ENCODE measurements at places on chromosomes 5 and 9.

DNA sequence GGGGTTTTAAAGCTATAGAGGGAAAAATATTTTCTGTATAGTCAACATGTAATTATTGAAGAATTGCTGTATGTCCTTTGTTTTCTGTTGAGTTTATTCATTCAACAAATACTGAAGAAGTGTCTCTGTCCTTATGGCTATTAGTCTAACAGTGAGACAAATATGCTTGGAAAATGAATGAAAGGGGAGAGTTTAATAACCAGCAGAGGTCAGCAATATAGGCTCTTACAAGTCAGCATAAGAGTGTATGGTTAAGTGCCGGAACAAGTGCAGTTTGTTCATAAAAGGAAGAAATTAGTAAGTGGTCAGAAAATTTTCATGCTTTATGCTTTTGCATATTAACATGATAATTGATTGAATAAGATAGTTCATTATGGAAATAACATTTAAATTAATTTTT lies 3.6 kb downstream of the SCAMP1 start:
- peak; percentile 3 for DNase-seq

GRCh38 chr5:135010502-135011354 lies 23.3 kb downstream of the PITX1 start:
- DNase-seq, result no peak

- DNase-seq, result no peak
These were observed 100.3 kb upstream of the APC start for GRCh38 chr5:112637343-112637742.

DNA sequence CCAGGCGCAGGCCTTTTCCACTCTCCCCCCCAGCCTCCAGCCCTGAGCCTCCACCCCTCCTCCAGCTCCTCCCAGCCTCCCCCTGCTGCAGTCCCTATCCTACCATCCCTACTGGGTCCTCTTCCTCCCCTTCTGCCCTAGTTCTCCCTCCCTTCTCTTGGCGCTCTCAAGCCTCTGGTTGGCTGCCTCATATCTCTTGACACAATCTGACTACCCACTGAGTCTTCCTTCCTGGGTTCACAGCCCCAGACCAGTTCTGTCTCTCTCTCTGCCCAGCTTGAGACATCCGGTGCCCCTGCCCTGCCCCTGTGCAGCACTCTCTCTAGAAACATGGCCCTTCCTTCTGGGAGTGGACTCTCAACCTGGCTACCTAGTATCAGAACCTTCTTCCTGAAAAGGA lies 76.2 kb downstream of the TSPAN17 start:
- no peak for DNase-seq

DNA sequence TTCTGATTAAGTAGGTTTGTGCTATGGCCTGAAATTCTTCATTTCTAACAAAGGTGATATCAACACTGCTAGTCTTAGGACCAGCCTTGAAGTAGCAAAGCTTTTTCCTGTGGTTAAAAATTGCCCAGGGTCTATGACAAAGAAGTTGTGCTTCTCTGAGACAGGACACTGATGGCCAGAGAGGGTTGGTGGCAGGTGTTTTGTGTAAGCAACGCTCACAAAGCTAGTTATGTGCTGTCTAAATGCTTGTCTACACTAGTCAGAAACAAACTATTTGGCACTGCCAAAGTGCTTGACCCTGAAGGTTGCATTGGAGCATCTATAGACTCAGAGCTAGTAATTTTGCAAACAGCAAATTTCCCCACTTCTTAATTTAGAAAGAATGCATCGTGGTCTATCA lies 44.1 kb upstream of the SELENOP start:
- DNase-seq, result no peak

DNA sequence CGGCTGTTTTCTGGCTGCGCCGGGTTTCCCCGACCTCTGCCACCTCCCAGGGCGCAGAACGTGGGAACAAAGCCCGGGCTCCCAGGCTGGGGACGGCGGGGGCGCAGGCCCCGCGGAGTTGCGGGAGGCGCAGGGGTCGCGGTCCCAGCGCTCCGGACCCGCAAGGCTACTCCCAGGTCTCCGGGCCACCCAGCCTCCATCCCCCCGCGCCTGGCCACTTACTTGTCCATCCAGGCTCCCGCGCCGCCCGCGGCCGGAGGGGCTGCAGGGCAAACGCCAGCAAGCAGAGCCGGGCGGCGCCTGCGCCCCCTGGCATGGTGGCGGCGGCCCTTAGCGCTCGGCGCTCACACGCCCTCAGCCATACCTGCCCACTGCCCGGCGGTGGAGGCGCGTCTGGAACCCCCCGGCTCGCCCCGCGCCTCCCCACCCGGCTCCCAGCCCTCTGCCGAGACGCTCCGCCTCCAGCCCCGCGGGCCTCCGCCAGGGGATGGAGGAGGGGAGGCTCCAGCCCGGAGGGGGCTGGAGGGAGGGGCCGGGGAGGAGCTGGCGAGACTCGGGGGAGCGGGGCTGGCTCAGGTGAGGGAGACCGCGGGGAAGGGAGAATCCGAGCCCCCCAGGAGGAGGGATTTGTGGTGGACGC lies at the start of gene ADAM19:
TSS of gene ADAM19 (minus strand) at position 395 of the 640 bp plus-strand sequence. CDS start at position 316, 79 bp downstream.
- DNase-seq, result no peak

GRCh38 chr9:4116723-4117460 lies 183.0 kb downstream of the GLIS3 start:
- no peak for DNase-seq

- no peak for DNase-seq
These were observed 4.8 kb downstream of the IL9 start for GRCh38 chr5:135890867-135891266.

DNA sequence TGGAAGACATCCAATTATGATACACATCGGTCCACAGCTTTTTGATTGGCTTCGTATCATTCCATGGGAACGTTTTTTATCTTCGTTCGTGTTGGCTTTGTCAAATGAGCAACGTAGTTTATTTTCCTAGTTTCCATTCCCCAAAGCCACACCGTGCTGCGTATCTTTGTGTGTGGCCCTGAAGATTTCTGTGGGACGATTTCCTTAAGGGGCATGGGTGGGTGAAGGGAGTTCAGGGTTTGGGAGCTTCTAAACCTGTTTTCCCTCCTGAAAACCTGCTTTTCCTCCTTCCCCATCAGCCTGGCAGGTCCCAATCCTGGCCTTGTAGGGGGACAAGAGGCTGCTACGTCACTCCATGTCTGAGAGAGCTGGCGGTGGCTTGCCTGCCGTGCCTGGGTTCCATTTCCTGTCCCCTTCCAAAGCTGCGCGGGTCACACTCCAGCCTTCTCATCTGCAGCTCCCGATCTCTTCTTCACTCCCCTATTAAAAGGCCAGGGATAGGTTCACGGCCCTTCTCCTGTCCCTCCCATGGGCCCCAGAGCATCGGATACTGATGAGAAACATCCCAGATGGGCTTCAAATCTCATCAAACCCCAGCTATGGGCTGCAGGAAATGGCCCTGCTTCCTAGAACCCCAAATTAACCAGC lies 23.5 kb upstream of the ASS1 start:
- no peak for DNase-seq

DNA sequence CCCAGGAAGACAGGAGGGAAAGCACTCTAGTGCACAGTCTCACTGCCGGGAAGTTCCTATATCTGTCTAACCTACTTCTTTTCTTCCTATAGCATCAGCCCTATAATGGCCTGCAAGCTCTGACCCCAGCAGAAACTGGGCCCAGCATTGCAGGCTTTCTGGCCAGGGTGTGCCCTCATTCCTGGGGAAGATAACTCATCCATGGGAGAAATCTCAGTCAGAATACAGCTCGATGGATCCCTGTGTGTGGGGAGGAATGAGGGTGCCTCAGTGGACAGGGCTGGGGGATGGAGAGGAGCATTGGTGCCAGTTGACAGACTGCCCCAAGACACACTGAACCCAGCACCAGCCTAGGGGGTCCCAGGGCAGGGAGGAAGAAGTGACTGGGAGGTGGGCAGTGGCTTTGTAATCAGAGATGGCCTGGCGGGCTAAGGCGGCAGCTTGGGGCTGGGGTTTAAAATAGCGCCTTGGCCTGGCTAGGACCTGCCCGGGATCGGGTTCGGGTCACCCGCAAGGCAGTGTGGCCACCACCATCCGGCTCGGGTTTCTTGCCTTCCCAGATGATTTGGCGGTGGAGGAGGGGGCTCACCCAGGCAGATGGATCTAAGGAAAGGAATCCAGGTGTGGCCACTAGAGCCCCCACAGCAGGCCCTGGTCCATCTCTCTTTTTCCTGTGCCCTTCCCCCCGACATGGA lies 7.6 kb upstream of the CXXC5 start:
- no peak for DNase-seq

DNA sequence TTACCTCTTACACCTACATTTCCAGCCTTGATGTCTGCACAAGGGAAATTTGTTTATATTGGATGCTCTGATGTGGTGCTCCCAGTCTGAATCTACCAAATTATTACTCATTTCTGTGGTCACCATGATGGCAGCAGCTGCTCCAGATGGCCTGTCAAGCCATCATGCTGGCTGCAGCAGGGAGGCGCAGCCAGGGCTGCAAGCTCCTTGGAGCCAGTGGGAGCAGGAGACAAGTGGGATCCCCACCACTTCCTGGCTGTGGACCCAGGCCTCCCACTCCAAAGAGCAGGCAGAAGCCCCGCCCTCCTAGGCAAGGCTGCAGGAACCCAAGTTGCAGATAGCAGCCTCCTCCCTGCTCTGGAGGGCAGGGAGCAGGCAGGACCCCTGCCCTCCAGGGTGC lies 241.1 kb upstream of the ATP10B start:
- no peak for DNase-seq

- DNase-seq, result no peak
These were observed 6.7 kb downstream of the SLC23A1 start for GRCh38 chr5:139376364-139376763.

DNA sequence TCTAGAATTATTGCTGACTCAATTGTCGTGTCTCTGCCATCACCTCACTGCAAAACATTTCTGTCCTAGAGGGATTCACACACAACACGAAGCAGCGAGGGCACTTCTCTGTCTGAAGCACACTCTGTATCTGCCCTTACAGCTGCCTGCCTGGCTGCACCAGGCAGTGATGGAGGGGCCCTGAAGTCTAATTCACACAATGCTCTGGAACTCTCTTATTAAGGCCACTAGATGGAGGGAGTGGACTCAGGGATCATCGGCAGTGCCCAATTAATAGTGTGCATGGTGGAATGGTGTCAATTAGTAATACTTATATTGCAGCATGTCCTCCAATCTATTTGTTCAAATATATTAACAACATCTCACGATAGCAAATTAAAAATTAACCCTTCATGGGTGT lies 157.5 kb upstream of the MAP1B start:
- no peak for DNase-seq

All from NCI-H510A treated with DMSO at 0.1 percent for 48 hours (cell line).